ENCODE measurements at places on chromosomes 12 and 14. TPM values are rescaled to one million over a fixed set of nuclear protein-coding genes. Genes with fewer than 3 reads are reported as not detected.

FOXG1 gene
- not detected for total RNA-seq

POTEG gene
- not detected for total RNA-seq

DNA sequence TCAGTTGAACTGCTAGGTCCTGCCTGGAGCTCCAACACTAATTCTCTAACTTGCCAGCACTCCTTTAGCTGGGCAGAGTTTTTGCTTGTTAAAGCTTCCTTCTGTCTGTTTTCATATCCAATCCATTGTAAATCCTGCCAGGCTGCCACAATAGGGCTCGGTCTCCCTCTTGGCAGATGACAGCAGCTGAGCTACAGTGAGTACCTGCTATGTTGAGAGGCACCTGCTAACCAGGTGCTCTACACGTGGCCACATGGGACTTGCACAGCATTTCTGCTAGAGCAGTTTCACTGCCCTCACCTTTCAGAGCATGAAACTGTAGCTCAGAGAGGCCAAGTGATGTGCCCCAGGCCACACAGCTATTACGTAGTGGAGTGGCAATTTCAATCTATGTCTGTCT is 106.6 kb upstream of the NOS1 start:
- DNase-seq, result no peak

DNA sequence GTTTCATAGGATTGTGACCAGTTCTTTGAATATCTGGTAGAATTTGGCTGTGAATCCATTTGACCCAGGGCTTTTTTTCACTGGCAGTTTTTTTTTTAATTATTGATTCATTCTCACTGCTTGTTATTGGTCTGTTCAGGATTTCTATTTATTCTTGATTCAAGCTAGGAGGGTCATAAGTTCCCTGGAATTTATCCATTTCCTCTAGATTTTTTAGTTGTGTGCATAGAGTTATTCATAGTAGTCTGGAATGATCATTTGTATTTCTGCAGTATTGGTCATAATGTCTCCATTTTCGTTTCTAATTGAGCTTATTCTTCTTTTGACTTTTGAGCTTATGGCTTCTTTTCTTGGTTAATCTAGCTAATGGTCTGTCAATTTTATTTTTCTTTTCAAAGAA is 291.6 kb downstream of the AKAP6 start:
- DNase-seq, result no peak

DNA sequence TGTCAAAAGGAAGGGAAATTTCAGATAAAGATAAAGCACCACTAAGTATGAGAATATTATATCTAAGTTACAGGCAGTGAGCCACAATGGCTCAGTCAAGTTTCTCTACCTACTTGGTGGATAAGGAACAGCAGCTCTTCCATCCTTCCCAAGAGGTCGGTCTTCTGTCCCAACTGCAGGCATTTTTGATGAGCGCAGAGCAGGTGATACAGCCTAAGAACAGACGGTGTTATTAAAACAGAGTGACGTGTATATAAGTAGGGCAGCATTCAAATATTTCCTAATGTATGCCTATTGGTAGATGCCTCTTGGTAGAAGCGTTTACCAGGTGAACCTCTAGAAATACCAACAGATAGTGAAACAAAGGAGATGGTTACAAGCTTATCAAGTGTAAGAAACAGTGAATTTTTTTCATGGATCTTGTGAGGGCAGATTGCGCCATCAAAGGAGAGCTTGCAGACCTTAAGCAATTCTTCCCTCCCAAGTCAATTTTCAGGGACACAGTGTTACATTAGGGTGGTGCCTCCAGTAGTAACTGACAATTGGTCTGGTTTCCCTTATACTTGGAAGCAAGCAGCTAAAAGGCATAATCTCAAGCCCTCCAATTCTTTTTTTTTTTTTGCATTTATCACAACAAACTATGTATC is 274.5 kb downstream of the MED13L start:
- DNase-seq, result no peak

LRRC10 gene
- not detected for total RNA-seq

DNA sequence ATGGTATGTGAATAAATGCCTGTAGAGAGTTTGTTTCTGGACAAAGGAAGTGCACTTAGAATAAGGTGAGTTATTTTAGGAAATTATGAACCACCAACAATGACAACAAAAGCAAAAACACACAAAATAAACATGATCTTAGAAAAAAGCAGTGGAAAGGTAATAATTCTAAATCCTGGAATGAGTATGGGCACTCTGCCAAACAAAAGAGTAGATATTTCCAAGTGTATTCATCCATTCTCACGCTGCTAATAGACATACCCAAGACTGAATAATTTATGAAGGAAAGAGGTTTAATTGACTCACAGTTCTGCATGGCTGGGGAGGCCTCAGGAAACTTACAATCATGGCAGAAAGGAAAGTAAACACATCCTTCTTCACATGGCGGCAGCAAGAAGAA is 269.3 kb upstream of the NPAS3 start:
- no peak for DNase-seq

GRCh38 chr14:55771242-55771981 is 191.4 kb downstream of the KTN1 start:
- no peak for DNase-seq

TAS2R10 gene
- total RNA-seq, result 0.58 TPM

SYT10 gene
- total RNA-seq, result not detected

DNA sequence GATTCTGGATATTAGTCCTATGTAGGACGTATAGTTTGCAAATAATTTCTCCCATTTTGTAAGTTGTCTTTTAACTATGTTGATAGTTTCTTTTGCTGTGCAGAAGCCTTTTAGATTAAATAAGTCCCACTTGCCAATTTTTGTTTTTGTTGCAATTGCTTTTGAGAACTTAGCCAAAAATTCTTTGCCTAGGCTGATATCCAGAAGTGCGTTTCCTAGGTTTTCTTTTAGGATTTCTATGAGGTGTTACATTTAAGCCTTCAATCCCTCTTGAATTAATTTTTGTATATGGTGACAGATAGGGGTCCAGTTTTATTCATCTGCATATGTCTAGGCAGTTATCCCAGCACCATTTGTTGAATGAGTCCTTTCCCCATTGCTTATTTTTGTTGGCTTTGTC is 264.4 kb upstream of the OR4E1 start:
- no peak for DNase-seq

ULK1 gene
- total RNA-seq, result 32.6 TPM

GRCh38 chr14:39217214-39217879 is 16.4 kb upstream of the MIA2 start:
- DNase-seq, result no peak

DNA sequence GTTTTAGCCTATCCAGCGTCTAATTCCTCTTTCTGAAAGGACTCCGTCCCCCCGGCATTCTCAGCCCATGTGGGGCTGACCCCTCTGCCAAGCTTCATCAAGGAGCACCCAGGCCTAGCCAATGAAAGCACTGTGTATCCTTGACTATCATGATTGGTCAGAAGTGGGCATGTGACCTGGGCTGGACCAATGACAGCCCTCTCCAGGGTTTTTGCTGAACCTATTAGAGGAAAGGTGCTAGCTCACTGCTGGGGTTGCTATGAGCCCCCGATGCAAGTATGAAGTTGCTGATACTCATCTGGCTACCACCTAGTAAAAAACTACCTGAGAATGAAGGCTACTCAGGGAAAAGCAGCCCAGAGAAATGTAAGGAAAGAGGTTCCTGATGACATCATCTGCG is 68.1 kb downstream of the LRRC74A start:
- DNase-seq, result no peak

OTUB2 gene
- 0.60 TPM for total RNA-seq

UBC gene
- total RNA-seq, result 1,046 TPM

C1R gene
- 6.4 TPM for total RNA-seq

ETFBKMT gene
- total RNA-seq, result 1.1 TPM

- DNase-seq, result no peak
These were observed 15.5 kb upstream of the SERPINA9 start for GRCh38 chr14:94491511-94491910.

DNA sequence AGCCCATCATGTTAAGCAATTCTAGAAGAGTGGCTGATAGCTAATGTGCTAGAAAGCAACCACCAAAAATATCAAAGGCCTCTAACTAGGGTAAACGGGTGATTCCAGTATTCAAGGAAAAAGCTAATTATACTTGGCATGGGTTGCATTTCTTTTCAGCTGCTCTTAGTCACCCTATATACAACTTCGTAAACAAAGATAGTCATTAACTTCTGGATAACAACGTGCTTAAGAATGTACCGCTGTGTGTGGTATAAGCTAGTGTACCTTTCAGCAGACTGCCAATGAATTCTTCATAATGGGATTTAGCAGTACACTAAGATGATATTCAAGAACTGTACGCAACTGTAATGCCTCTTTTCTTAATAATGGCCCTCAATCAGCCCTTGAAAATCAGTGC is 42.2 kb upstream of the SLC6A13 start:
- DNase-seq, result no peak

TMEM19 gene
- 18.5 TPM for total RNA-seq

- no peak for DNase-seq
These were observed 28.4 kb downstream of the PTPN11 start for GRCh38 chr12:112447106-112447505.

GRCh38 chr14:87688524-87688923 is 304.5 kb downstream of the GALC start:
- no peak for DNase-seq

DNA sequence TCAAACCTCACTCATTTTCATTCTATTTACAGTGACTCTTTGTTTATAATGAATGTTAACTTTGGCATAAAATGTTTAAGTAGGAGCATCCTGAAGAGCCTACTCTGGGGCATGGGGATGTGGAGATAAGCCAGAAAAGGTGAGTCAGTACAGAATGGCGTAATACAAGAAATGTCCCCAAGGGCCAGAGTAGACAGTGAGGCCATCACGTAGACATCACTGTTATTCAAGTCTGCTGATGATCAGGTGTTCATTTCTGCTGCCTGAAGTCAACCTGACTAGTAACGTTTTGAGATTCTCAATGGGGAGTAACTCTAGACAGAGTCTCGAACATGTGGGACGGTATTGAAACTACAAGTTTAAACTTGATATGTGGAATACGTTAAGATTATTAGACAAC is 47.6 kb upstream of the PKP2 start:
- DNase-seq, result no peak

Data from activated naive CD8-positive, alpha-beta T cell treated with anti-CD3 and anti-CD28 coated beads, Interleukin-2, amount 10 ng/mL, durations not matched to agents 7 days and 5 days (primary cell).